ENCODE measurements at places on chromosomes 13 and 19.

DNA sequence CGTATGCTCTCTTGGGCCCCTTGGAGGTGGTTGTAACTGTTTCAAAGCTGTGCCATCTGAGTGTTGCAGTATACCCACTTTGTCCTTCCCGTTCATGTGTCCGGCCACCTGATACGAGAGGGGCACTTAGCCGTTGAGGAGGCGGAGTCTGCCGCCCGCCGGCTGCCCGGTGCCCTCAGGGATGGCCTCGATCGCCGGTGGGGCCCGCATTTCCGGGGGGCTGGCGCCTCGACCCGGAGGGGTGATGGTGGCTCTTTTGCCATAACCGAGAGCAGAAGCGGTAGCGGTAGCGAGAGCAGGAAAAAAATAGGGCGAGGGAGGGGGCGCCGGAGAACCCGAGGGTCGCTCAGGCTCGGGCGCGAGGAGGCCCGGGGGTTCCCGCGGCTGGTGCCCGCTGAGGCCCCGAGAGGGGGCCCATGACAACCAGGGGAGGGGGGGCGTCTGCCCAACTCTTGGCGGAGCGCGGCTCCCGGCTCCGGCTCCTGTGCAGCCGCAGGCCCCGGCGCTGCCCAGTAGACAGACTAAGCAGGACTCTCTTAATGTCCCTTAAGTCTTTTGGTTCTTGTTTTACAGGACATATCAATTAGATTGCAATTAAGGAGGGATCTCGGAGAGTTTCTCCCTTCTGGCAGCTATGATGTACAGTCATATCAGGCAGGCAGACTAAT, 342.7 kb upstream of the SGCG start:
- no peak for DNase-seq

- DNase-seq = no peak
Measured at GRCh38 chr13:48255090-48255489, 22.1 kb downstream of the ITM2B start.

GRCh38 chr13:113865427-113865826, 1.6 kb upstream of the GAS6 start:
- DNase-seq = no peak

GRCh38 chr19:8120636-8121480, 28.5 kb downstream of the FBN3 start:
- no peak for DNase-seq

DNA sequence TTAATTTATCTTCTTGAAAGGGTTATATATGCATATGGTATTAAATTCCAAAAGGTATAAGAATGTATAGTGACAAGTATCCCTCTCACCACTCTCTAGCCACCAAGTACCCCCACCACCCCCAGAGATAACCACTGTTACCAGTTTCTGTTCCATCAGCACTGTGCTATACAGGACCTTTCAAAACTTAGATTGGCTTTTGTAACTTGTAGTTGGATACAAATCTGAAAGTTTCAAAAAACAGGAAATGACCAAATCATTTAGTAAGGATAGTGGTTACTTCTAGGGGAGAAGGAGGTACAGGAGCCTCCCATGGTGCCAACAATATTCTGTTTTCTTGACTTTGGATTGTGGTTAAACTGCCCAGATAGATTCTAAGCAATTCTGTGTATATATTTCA, 56.7 kb downstream of the AKAP11 start:
- no peak for DNase-seq

GRCh38 chr13:91426913-91427312, 28.5 kb downstream of the GPC5 start:
- DNase-seq = no peak

DNA sequence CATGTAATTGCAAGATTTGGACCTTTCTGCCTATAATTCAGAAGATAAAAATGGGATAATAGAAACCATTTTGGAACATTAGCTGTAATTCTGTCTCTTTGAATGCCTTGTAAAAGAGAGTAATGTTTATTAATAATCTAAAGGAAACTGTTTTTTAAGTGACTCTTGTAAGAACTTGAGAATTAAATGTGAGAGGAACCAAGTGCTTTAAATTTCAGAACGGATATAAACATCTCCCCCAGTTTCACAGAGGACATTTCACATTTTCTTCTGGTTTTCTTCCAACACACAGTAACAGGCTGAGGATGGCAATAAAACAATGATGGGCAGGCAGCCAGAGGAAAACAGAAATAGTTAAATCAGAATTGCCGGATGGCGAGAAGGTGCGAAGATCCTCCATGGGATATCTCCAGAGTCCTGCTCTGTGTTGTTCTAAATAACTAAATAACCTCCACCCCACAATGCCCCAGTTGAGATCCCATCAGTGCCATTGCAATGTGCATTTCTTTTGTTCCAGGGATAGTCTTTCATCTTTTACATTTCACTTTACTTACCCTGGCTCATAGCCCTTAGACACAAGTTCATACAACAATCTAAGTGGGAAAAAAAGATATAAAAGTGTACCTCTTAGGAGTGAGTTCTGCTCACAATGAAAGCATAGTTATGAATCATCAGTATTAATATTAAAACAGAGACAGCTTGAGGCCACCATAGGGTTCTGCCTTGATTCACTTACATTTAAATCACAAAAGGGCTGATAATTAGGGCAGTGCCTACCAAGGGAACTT, 73.3 kb downstream of the TNFRSF19 start:
- DNase-seq = no peak
